Iris pigment epithelial cell (primary cell): ENCODE measurements at places on chromosomes 7 and 10.

- no peak for DNase-seq
These were observed 316.0 kb downstream of the WDR37 start for GRCh38 chr10:1372212-1372611.

GRCh38 chr10:48493083-48493871, 111.6 kb downstream of the ARHGAP22 start:
- no peak for DNase-seq

DNA sequence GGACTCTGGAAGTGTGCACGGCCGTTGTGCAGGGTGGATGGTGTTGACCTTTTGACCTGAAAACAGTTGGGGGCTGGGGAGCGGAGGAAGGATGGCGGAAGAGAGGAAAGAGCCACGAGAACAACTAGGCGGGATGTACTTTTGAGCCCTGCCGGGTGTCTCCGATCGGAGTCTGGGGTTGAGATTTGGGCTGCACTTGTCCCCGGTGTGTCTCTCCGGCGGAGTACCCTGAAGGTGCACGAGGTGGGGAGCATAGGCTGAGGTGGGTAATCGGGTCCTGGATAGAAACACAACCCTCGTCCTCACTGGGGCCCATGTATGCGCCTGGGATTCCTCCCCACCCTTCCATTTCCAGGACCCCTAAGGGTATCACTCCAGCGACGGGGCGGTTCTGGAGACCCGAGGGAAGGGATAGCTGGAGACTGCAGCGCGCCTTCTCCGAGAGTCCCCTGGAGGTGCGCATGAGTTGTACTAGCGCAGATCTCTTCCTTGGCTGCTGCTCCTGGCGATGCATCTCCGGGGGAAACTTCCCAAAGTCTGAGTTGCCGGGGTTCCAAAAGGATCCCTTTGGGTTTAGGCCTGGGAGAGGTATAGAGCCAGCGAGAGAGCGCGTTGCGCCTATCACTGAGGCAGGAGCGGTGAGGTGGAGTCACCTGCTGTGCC, 4.6 kb upstream of the HMX2 start:
- no peak for DNase-seq

DNA sequence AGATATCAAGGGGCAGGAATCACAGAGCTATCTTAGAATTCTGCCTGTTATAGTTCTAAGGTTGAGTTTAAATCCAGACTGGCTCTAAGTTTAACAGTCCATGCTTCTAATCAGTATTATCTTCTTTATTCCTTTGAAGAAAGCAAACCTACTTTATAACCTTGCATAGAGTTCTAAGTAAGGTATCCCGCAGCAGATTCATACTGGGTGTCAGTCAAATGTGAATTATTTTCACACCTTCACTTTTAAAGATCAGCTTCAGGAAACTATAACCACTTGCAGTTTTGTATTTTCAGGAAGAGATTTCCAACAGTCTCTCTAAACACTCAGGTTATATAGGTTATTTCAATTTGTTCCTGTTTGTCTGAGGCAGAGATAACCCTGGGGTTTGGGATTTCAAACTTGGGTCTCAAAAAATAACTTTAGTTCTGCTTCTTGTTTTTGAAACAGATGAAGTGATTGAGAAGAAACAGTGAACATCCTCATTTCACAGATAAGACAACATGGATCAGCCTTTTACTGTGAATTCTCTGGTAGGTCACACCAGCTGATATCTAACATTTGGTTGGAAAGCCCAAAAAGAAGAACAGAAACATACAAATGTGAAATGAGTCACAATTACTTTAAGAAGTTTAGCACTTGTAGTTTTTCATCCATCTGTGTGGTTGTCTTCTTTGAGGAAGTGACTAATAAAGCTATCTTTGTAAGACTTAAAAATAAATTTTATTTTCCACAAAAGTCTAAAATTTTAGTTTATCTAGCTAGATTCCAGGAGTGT, 21.4 kb downstream of the STAMBPL1 start:
- DNase-seq: peak; percentile 77

DNA sequence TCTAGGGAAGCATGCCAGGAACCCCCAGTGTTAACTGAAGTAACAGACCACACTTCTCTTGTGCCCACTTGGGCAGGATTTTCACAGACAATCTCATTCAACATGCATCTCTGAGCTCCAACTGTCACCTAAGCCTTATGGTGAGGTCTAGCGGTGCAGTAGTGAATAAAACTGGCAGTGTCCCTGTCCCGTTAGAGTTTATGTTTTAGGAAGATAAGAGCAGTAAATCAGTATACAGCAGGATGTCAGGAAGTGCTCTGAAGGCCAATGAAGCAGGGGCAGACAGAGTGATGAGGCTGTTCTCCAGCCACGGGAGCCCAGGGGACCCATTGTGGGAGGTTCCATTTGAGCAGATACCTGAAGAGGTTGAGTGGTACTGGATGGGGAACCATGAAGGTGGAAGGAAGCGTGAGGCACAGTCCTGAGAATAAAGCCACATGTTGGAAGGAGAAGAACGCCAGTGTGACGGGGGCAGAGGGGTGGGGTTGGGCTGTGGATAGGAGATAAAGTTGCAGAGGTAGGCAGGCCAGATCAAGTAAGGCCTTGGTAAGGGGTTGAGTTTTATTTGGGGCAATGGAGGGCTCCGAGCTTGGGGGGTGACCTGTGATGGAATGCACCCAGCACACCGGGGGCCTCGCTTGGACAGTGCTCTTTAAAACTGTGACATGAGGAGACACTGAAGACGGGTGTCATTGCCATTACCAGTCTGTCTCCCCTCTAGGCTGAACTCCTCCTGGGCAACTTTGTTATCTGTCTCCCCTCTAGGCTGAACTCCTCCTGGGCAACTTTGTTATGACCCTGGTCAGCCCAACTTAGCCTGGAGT, 6.6 kb downstream of the GDF10 start:
- no peak for DNase-seq

- DNase-seq: no peak
These were observed 92.9 kb downstream of the SRPK2 start for GRCh38 chr7:105295596-105296352.

GRCh38 chr10:91901784-91902677, 7.3 kb downstream of the FGFBP3 start:
- peak; percentile 96 for DNase-seq

DNA sequence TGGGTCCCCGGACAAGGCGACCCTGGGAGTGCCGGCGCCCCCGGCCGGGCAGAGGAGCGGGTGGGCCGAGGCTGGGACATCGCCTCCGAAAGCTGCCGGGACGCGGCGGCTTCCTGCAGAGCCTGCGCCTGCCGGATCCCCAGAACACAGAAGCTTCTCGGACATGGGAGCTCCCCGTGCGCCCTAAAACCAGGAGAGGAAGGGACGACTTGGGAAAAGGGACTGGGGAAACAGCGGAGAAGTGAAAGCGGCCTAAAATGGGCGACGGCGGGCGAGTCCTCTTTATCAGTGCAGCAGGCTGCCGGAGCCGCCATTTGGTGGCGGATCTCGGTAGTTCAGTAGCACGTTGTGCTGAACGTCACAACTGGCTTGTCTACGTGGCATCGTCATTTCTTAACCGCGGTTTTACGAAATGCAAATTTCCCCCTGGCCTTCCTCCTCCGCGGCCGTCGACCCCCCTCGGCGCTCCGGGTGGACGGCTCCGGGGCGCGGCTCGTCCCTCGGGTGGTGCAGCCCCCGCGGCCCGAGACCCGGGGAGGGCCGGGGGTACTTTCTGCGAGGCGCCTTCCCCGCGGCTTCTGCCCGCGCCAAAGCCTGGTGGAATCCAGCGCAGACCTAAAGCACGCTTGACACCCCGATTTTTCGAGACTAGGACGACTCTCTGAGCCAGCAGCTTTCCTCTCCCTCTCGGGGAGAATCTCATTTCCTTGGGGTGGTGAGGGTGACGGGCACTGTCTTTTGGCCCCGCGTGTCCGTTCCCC, 9.9 kb upstream of the SPAG6 start:
- DNase-seq: peak; percentile 33

- peak; percentile 61 for DNase-seq
These were observed 283.7 kb upstream of the HGF start for GRCh38 chr7:82053453-82054032.

- DNase-seq: no peak
These were observed 342.5 kb downstream of the PTPRN2 start for GRCh38 chr7:158244873-158245723.

DNA sequence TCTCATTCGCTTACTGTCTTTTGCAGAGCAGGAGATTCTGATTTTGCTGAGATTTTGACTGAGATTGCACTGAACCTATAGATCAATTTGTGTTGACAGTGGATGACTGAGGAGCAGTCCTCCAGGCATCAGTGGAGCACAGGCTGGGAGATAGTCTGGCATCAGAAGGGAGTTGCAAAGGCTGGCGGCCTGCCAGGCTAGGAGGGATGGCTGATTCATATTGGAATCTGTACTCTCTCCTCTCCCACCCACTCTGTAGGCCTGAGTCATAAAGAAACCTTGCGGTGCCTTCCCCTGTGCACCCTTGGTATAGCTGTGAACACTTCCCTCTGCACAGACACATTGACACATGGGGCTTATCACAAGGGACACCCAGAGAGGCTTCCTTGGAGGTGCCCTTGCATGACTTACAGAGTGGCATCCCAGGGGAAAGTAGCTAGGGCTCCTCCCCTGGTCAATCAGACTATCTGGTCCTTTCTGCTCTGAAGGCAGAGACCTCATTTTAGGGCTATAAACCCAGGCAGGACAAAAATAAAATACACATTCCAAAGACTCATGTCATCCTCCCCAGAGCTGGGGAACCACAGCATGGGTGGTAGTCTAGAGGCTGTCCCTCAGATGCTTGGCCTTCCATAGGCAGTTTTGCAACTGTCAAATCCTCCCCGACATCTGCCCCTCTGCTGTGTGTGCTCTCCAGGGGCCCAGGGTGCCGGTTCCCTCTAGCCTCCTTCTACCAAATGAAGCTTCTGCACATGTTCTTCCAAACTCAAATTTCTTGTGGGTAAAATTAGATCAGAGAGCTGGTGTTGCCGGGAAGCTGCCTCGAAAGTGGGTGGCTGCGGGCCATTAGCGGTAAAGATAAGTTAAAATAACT, 37.4 kb upstream of the EEPD1 start:
- peak; percentile 98 for DNase-seq

GRCh38 chr10:68826764-68827591, at the start of gene STOX1:
Gene STOX1, plus strand, starts transcription at chr10:68827531. Its CDS starts 93 bp downstream, at chr10:68827624.
- peak; percentile 71 for DNase-seq

- DNase-seq: peak; percentile 70
These were observed 3.9 kb downstream of the LMBR1 start for GRCh38 chr7:156889089-156889488.

DNA sequence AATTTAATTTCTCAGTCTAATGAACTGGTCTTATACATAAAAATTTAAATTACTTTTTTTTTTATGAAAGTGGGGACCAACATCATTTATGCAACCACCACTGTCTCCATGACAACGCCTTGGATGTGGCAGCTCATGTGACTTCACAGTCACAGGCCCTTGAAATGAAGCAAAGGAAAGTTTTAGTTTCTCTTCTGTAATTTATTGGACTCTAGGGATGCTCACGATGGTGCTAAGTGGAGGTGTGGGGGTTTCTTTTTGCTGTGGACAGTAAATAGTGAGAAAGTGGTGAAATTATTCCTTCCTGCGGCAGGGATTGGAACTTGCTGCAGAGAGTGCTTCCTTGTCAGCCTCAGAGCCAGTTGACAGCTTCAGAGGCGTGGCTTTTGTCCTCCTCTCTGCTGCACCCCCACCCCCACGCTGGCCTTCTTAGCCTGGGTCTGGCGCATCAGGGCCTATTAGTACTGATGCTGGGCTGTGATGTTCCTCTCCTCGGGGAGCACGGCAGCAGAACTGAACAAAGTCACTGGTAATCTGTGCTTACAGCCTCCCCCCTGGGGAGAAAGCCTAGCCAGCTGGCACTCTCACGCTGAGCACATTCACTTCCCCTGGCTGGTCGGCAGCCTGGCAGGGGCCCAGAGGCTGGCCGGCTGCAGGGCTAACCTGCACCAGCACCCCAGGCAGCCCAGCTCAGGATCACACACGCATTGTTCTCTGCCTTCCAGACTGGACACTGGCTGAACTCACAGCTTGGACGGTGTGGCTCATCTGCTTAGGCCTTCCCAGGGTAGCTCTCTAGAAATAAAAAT, 517.5 kb upstream of the GALNT17 start:
- peak; percentile 33 for DNase-seq

DNA sequence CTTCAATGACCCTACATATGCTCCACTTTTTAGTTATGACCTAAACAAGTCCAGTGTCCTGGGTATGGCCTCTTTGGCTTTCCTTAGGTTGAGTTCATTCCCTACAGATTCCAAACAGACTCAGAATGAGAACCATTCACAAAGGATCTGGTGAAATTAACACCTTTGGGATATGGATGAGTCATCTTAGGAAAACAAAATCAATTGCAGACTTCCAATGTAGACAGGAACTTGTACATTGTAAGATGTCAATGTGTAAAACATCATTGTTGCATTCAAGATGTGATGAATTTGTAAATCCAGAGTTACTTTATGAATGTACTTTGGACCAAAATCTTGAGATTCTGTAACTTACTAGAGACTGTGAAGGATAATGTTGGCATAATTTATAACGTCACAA, 43.4 kb upstream of the HECTD2 start:
- no peak for DNase-seq

DNA sequence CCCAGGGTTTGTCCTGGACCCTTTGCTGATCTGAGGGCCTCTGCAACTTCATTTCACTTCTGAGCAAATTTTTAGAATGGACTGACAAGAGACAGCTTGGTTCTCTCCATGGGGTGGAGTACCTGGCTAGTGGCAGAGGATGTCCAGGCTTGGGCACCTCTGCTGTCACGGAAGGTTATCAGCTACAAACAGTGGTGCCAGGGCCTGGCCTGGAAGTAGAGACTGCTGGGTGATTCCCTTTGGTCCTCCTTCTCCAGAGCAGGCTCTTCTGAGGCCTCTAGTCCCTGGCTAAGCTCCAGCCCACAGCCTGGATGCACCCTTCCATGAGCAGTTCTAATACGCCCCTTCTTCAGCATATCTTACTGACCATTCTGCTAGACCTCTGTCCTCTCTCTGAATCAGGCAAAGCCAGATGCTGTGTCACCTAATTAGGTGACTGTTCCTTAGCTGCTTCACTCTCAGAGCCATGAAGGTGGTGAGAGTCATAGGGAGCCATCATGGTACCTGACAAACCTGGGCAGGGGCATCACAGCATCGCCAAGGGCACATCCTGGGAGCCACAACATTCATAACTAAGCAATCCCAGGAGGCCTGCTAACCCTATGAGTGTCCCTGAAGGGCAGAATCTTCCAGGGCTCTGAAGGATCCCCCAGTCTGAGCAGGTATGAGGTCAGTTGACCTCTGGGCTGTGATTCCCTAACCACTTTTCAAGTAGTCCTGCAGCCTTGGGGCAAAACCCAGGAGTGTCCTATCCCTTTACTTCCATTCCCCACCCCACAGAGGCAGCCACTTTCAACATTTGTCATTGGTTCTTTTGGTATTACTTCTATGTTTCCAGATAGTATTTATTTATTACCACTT, 4.0 kb downstream of the ARHGAP22 start:
- DNase-seq: no peak

DNA sequence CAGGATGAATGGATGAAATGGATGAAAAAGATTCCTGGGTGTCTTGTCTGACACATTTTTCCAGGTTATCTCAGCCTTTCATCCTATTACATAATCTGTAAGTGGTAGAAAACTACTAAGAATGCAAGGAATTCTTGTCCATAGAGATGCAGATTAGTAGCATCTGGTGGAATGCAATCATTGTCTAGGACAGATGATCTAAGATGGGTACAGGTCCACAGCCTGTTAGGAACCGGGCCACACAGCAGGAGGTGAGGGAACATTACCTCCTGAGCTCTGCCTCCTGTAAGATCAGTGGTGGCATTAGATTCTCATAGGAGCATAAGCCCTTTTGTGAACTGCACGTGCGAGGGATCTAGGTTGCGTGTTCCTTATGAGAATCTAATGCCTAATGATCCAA, 225.0 kb downstream of the CALN1 start:
- no peak for DNase-seq
